ENCODE measurements at places on chromosomes 6 and 20.
A peak's percentile ranks its signal among the peaks of the same experiment; 100 is the strongest.

DNA sequence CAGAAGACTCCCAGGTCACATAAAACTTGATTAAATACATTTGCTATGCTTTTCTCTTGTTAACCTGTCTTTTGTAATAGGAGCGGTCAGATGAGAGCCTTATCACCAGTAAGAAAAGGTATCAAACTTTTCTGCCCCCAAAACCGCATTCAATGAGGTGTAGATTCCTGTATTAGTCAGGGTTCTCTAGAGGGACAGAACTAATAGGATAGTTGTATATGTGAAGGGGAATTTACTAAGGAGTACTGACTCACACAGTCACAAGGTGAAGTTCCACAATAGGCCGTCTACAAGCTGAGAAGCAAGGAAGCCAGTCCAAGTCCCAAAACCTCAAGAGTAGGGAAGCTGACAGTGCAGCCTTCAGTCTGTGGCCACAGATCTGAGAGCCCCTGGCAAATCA lies 32.7 kb downstream of the PTPRK start:
- no peak for DNase-seq

DNA sequence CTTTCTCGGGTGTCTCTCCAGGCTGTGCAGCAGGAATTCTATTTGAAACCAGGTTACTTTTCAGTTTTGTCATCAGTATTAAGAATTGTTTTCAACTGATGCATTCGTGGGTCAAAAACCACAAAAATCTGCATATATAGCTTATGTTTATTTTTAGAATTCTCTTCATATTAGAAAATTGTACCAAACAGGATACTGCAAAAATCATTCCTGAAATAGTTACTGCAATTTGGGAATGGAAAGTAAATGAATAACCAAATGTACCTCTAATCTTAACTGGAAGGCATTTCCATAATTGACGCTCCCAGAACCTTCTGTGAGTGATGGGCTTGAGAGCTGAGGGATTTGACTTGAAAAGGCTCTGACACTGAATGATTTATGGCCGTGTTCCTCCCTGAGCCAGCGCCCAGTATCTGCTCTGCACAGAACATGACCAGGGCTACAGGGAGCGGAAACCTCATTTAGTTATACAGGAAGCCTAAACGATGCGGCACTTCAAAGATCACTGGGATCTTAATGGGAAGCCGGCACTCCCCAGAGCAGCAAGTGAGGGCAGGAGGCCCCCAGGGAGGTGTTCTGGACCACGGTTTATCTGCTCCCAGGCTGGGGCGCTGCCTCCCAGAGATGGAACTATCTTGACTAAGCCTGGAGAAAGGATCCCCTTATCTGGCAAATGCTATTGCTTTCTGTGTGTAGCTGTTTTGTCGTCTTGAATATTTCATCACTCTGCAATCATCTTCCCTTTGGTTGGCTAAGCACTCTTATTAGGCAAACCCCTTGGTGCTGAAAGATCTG lies 446.0 kb downstream of the QKI start:
- DNase-seq = peak; percentile 50

- DNase-seq = peak; percentile 85
These were observed 99.0 kb downstream of the GMPR start for GRCh38 chr6:16337295-16337975.

- DNase-seq = no peak
These were observed 3.2 kb downstream of the PRRT1 start for GRCh38 chr6:32148289-32149091.

DNA sequence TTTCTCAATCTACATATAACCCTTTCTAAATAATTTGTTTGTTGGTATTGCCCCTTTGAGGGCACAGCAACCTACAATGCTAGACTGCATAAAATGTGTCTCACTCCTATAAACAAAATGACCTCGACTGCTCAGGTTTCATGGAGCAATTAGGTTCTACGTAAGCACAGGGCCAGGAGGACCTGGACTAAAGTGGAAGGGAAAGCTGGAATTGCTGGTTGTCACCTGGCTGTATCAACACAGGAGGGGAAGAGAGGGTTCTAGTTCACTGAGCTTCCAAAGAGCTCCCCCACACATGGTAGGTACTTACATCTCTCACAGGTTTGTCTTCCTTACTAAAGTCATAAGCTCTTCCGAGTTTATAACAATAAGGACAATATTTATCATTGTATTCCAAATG lies 51.0 kb downstream of the NCOA6 start:
- DNase-seq = no peak

DNA sequence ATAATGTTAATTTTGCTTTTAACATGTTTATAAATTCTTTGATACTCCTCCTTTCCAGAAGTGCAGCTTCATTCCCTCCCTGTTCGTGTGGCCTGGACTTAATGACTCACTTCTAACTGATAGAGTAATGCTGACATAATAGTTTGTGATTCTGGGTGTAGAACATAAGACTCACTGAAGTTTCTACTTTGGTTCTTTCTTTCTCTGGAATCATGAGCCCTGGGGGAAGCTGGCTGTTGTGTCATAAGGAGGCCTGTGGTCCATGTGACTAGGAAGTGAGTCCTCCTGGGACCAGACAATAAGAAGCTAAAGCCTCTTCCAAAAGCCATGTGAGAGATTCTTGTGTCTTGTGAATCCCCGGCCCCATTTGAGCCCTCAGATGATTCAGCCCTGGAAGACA lies 30.5 kb upstream of the HLA-G start:
- peak; percentile 76 for DNase-seq

- DNase-seq = no peak
These were observed 58.7 kb downstream of the VEGFA start for GRCh38 chr6:43828711-43829110.

- DNase-seq = no peak
These were observed 453.8 kb downstream of the RFPL4B start for GRCh38 chr6:112800916-112801315.

GRCh38 chr20:34282041-34282440 lies 21.1 kb downstream of the AHCY start:
- DNase-seq = no peak

GRCh38 chr6:124436803-124437202 lies 525.4 kb upstream of the RNF217 start:
- no peak for DNase-seq

All from cardiac fibroblast (primary cell).